SJCRH30 (cell line): ENCODE measurements at places on chromosomes 3 and 15. TPM values are rescaled to one million over a fixed set of nuclear protein-coding genes. Genes with fewer than 3 reads are reported as not detected.

- no peak for DNase-seq
Measured at GRCh38 chr15:25394898-25395297, 43.9 kb downstream of the UBE3A start.

DNA sequence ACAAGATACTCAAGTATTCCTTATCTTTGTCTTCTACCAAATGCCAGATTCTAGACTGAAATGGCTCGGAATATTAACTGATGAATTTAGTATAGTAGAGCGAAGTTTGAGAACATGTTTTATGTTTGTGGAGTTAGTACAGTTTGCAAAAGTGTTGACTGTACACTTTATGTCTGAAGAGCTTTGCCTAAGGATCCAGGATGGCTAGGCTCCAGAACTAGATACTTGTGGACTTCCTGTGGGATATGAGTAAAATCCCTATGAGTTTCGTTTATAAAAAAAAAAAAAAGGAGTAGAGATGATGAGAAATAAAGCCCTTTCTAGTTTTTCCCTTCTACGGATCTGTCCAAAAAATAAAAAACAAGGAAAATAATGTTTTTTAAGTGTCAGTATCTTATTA lies 96.7 kb downstream of the TP63 start:
- DNase-seq = no peak

DNA sequence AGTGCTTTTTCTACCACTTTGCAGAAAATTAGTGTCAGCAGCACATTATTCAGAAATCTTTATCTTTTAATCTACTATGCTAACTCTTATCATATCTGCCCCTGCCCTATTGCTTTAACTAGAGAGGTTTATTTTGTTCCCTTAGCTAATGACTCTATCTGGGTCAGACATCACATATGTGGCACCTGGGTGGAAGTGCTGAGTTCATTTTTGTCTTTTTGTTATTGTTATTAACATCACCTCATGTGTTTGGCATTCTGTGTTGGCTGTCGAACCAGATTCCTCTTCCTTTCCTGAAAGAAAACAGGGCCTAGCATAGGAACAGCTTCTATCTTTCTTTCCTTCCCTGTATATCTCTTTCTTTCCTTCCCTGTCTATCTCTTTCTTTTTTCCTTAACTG lies 100.7 kb downstream of the RBMS3 start:
- no peak for DNase-seq

GRCh38 chr3:125200731-125201139 lies 11.8 kb downstream of the SLC12A8 start:
- no peak for DNase-seq

DNA sequence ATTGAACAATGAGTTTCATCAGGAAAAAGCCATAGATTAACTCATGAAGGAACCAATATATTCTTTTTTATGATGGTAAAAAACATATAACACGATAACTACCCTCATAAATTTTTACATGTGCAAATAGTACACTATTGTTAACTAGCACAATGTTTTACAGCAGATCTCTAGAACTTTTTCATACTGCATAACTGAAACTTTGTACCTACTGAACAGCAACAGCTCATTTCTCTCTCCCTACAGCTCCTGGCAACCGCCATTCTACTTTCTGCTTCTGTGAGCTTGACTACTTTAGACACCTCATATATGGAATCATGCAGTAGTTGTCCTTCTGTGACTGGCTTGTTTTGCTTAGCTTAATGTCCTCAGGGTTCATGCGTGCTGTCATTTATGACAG lies 235.4 kb downstream of the NFKBIZ start:
- no peak for DNase-seq

GRCh38 chr3:129276385-129276784 lies 2.3 kb upstream of the HMCES start:
- DNase-seq = peak; percentile 11

DNA sequence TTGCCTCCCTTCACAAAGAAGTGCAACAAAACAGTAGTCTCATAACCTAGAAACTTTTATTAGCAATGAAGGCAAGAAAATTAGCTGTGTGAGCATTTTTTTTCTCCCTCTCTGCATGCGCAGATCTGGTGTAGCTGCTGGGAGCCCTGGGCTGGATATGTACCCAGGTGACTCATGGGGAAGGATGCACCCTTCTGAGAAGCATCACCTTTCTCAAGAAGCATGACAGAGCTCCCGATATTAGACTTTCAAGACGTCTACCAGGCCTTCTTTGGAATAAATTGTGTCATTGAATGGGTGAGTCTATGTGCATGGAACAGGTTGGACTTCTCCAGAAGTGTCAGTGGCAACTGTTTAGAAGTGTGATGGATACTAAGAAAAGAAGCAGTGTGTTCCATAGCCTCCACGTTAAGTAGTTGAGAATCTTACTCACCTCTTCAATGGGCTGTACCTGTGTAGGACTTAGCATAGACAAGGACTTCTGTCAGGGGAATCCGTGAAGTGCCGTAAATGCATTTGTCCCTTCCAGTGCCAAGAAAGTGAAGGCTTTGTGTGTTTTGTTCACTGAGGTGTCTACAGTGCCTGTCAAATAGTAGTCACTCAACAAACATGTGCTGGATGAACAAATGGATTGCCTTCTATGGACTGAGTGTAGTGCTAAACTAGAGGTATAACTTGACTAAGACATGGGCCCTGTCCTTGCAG lies 47.7 kb upstream of the RASGRP1 start:
- DNase-seq = no peak

Gene RAB6B
- total RNA-seq = 0.58 and 1.4 TPM in 2 replicates
